CD4-positive, alpha-beta T cell treated with Interleukin-2 at 100 ng/mL for 4 hours (primary cell): ENCODE measurements at places on chromosomes 1 and 21.

GRCh38 chr1:59046134-59046533, 250.8 kb upstream of the FGGY start:
- no peak for DNase-seq

DNA sequence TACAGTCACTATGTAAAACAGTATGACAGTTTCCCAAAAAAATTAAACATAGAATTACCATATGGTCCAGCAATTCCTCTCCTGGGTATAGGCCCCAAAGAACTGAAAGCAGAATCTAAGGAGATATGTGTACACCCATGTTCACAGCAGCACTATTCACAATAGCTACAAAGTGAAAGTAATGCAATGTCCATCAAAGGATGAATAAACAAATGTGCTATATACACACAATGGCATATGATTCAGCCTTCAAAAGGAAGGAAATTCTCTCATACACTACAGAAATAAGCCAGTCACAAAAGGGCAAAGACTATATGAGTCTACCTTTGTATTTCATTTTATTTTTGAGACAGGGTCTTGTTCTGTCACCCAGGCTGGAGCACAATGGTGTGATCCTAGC, 120.4 kb downstream of the TOMM20 start:
- DNase-seq: no peak

- no peak for DNase-seq
Observed at GRCh38 chr1:92466683-92467352, 19.9 kb downstream of the GFI1 start.

DNA sequence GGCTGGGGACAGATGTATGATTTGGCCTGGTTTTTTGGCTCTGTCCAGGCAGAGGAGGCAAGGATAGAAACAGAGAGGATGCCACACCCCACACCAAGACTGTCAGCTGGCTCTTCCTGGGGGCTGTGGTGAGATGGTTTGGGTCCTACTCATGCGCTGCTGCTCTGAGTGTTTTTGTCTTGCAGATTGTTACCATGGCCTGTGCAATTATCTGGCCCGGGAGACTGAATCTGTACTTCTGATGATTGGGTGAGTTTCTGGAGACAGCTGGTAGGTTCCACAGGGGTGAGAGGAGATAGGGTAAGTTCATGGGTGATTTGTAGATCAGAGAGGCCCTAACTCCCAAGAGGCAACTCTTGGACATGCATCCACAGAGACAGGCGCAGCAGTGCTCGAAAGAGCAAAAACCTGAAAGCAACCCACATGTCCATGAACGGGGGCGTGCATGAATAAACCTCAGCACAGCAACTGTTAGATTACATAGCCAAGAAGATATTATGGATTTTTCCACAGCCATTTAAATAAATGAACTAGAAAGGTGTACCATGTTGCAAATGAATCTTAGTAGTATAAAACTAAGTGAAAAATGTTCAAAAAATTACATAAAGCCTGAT, 17.8 kb downstream of the AADACL4 start:
- DNase-seq: no peak

DNA sequence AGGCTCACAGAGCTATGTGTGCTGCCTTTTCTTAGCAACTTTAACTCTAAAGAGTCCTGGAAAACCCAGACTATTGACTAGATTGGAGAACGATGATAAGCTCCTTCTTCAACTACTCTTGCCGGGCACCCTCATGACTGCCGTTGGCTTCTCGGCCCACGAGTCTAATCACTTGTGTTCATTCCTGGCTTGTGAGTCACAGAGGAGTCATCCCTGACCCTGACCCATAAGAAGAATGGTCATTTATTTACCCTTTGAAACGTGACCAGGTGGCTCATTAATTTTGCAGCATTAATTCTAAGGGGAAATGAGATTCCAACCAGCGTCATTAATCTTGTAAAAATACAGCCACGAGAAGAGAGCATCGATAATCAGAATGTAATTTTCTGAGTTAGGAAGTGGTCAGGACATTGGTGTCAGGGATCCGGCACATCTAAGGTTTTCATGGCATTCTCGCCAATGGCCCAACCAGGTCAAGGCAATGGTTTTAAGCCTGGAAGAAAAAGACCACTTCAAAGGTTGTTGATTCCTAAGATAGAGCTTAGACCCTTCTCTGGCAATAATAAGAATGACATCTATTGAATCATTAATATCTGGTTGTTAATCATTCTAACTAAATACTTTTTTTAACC, 183.6 kb upstream of the RUNX1 start:
- no peak for DNase-seq
